Left renal pelvis (tissue), 4 donors: ENCODE measurements at places on chromosomes 2 and 18. TPM values are rescaled to one million over a fixed set of nuclear protein-coding genes. Genes with fewer than 3 reads are reported as not detected.

Gene REEP1
- polyA plus RNA-seq = 4.0 TPM

Gene ABCG8
- 1.2 TPM for polyA plus RNA-seq

Gene CCDC74A
- 10.5 TPM for polyA plus RNA-seq

Gene RPL37A
- polyA plus RNA-seq = 2,142 TPM

Gene GPR148
- not detected for polyA plus RNA-seq

Gene RPRM
- polyA plus RNA-seq = 5.8 TPM

Gene GRB14
- 47.4 TPM for polyA plus RNA-seq

Gene BOLL
- not detected for polyA plus RNA-seq

Gene IL36RN
- polyA plus RNA-seq = not detected

Gene MYO7B
- 12.8 TPM for polyA plus RNA-seq

Gene PLGLB1
- polyA plus RNA-seq = 21.8 TPM

Gene SP100
- 30.3 TPM for polyA plus RNA-seq

Gene CAPN14
- polyA plus RNA-seq = 0.04 TPM

Gene PHLPP1
- polyA plus RNA-seq = 13.9 TPM

Gene ANKRD30B
- polyA plus RNA-seq = 0.24 TPM
